ENCODE measurements at places on chromosomes 1 and 21. TPM values are rescaled to one million over a fixed set of nuclear protein-coding genes. Genes with fewer than 3 reads are reported as not detected.

ATP6V1G3 gene
- total RNA-seq: not detected

- no peaks in the 10 kb centered on the region for H3K36me3 ChIP-seq
- no peak overlapping the region for H3K27ac ChIP-seq
- no peak for DNase-seq
- no peak overlapping the region for H3K4me3 ChIP-seq
- no peaks in the 10 kb centered on the region for H3K27me3 ChIP-seq
Measured at GRCh38 chr1:61956784-61957183, 214.5 kb downstream of the PATJ start.

CTSE gene
- total RNA-seq: 0.20 TPM

DNA sequence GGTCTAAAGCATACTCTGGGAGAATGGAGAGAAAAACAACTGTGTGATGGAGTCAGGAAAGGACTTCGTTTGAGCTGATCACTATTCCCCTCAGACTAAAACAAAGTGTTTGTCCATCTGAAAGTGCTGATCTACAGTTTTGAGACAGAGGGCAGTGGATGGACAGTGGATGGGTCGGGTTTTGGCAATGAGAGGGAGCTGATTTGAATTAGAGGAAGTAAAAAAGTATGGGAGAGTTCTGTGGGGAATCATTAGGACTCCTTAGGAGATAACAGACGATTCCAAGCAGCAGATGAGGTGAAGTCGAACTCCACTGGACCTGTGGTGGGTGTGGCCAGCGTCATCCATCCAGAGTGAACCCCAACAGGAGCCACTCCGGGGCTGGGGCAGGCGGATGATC lies 62.3 kb downstream of the PTGS2 start:
- no peaks in the 10 kb centered on the region for H3K27me3 ChIP-seq
- H3K36me3 ChIP-seq: no peaks in the 10 kb centered on the region
- no peak for DNase-seq
- H3K27ac ChIP-seq: no peak overlapping the region
- H3K4me1 ChIP-seq: peaks cover 26% of the 10 kb centered on the region

SDHB gene
- total RNA-seq: 57.6 TPM

MROH9 gene
- total RNA-seq: not detected

DNA sequence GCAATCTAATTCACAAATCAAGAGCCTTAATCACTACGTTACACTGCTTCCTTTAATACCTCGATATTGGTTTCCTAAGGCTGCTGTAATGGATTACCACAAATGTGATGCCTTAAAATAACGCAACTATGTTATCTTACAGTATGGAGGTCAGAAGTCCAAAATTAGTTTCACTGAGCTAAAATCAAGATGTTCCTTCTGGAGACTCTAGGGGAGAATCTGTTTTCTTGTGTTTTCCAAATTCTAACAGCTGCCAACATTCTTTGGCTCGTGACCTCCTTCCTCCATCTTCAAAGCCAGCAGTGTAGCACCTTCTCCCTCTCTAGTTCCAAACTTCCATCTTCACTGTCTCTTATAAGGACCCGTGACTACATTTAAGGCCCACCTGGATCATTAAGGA lies 335.0 kb upstream of the NFIA start:
- H3K27me3 ChIP-seq: no peaks in the 10 kb centered on the region
- no peaks in the 10 kb centered on the region for H3K4me1 ChIP-seq
- no peak overlapping the region for H3K4me3 ChIP-seq
- H3K36me3 ChIP-seq: no peaks in the 10 kb centered on the region

DNA sequence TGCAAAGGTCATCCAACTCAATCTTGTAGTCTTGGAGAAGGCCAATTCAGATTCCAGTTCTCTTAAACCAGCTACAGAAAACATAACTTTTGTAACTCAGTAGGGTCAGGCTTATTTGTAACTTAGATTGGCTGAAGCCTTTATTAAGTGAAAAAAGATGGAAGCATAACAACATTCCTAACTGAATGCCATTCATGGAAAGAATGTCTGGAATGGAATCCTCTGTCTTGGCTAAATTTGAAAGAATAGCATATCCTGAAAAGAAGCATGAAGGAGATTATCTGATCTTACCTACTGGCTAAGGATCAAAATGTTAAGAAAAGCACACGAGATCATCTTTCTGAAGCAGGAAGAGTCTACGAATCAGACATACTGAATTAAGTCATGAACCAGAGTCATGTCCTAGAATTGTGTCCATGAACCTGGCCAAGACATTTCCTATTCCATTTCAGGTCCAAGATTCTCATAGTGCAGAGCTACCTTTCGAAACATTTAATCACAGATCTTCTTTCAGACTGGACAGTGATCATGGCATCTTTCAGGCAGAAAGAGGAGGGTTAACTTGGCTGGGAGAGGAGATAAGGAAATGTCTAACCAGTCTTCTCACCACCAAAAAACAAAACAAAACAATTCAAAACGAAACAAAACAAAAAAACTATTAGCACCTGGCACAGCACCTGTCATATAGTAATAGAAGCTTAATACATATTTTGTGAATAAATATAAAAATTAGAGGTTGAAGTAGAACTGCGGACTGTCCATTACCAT lies 75.6 kb downstream of the XCL2 start:
- peaks cover 29% of the 10 kb centered on the region for H3K4me1 ChIP-seq
- peak overlapping the region; percentile 55 for H3K27ac ChIP-seq
- no peak for DNase-seq
- no peaks in the 10 kb centered on the region for H3K36me3 ChIP-seq
- no peak overlapping the region for H3K4me3 ChIP-seq

GRCh38 chr1:7046891-7047290 lies 261.6 kb downstream of the CAMTA1 start:
- no peaks in the 10 kb centered on the region for H3K36me3 ChIP-seq
- H3K4me1 ChIP-seq: no peaks in the 10 kb centered on the region
- no peak overlapping the region for H3K4me3 ChIP-seq

GRCh38 chr21:33896691-33897090 lies 18.9 kb downstream of the ATP5PO start:
- no peak overlapping the region for H3K4me3 ChIP-seq
- peaks cover 11% of the 10 kb centered on the region for H3K4me1 ChIP-seq
- DNase-seq: no peak
- peaks cover 5% of the 10 kb centered on the region for H3K36me3 ChIP-seq
- no peaks in the 10 kb centered on the region for H3K27me3 ChIP-seq

FAM163A gene
- total RNA-seq: 0.25 TPM

CLCA1 gene
- total RNA-seq: not detected

AHDC1 gene
- 26.4 TPM for total RNA-seq

TMIGD3 gene
- total RNA-seq: not detected

- no peaks in the 10 kb centered on the region for H3K36me3 ChIP-seq
- DNase-seq: no peak
- H3K4me3 ChIP-seq: no peak overlapping the region
- no peaks in the 10 kb centered on the region for H3K4me1 ChIP-seq
Measured at GRCh38 chr21:43992121-43992520, 20.0 kb upstream of the TRAPPC10 start.

DNA sequence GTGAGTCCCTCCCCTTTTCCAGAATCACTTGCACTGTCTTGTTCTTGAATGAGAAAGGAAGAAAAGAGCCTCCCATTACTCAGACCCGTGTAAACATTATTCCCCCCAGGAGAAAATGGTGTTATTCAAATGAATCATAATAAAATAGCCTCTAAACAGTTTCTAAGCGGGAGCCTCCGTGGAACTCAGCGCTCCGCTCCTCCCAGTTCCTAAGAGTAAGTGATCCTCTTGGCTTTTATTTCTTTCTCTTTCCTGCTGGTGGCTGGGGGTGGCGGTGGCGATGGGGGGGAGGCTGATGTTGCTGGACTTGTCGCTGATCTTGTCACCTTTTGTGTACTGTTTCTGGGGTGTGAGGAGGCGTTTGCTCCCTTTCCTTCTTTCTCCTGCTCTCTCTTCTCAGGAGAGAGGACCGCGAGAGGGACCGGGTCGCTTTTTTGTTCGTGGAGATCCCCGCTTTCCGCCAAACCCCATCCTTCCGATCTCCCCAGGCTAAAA lies 781 bp downstream of the PROX1 start:
- H3K4me3 ChIP-seq: peak overlapping the region; percentile 31
- peaks cover 4% of the 10 kb centered on the region for H3K4me1 ChIP-seq
- peaks cover 63% of the 10 kb centered on the region for H3K27me3 ChIP-seq

- no peaks in the 10 kb centered on the region for H3K27me3 ChIP-seq
- H3K4me3 ChIP-seq: no peak overlapping the region
- no peak overlapping the region for H3K27ac ChIP-seq
- H3K36me3 ChIP-seq: no peaks in the 10 kb centered on the region
Measured at GRCh38 chr1:230332575-230333066, 93.5 kb downstream of the PGBD5 start.

GRCh38 chr1:47684518-47684917 lies 246.7 kb downstream of the FOXD2 start:
- H3K4me3 ChIP-seq: no peak overlapping the region
- no peaks in the 10 kb centered on the region for H3K36me3 ChIP-seq
- H3K27ac ChIP-seq: no peak overlapping the region

TAF1A gene
- 13.8 TPM for total RNA-seq

MAN1A2 gene
- 64.4 TPM for total RNA-seq

SOD1 gene
- total RNA-seq: 143 TPM

GRCh38 chr21:41216486-41216885 lies 48.5 kb downstream of the BACE2 start:
- DNase-seq: no peak
- H3K36me3 ChIP-seq: no peaks in the 10 kb centered on the region
- H3K4me3 ChIP-seq: no peak overlapping the region
- H3K4me1 ChIP-seq: no peaks in the 10 kb centered on the region
- H3K27me3 ChIP-seq: peaks cover 23% of the 10 kb centered on the region

DNA sequence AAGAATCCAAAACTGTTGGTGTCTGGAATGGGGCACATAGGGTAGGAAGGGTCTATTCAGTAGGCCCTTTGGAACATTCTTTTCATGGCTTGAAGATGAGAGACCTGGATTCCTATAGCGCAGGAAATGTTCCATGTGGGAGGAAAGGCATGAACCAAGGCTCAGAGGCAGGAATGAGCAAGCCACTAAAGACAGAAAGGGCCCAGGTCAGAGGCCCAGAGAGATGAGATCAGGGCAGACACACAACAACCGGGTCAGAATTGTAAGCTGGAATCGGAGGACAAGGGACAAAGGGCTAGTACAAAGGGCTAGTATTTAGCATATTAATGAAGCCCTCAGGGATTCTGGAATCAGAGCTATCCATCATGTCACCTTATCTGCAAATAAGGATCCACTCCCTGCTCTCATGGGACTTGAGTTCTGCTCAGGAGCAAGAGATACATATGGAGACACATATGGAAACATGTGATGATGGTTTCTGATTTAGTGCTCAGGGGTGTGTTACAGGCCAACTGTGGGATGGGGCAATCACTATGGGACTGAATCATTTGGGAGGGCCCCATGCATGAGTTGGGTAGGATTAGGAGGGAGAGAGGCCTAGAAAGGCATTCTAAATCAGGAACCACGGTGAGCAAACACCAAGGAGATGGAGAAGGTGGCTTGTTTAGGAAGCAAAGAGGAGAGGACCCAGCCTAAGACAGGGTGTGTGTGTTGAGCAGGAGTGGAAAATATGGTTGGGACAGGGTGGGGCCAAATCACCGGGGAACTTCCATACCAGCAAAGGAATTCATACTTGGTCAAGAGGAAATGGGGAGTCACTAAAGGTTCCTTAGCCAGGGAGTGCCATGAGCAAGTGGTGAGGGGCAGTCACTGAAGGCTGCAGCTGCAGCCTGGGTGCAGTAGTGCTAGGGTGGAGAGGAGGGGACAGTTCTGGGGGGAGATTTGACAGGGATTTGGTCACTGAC lies 8.6 kb downstream of the NECTIN4 start:
- H3K4me1 ChIP-seq: no peaks in the 10 kb centered on the region
- H3K4me3 ChIP-seq: no peak overlapping the region
- no peaks in the 10 kb centered on the region for H3K36me3 ChIP-seq
- H3K27ac ChIP-seq: no peak overlapping the region

FCER1G gene
- 3.5 TPM for total RNA-seq

DNA sequence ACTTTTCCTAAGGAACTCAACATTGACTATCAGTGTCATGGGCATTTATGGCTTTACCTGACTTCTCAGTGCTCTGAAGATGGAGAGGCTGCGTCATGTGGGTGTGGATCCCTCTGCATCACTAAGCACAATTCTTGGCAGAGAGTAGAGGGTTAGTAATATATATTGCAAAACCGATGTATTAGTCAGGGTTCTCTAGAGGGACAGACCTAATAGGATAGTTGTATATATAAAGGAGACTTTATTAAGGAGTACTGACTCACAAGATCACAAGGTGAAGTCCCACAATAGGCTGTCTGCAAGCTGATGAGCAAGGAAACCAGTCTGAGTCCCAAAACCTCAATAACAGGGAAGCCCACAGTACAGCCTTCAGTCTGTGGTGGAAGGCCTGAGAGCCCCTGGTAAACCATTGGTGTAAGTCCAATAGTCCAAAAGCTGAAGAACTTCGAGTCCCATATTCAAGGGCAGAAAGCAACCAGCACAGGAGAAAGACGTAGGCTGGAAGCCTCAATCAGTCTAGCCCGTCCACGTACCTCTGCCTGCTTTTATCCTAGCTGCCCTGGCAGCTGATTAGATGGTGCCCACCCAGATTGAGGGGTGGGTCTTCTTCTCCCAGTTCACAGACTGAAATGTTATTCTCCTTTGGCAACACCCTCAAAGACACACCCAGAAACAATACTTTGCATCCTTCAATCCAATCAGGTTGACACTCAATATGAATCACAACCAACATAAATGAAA lies 159.7 kb upstream of the NRIP1 start:
- no peaks in the 10 kb centered on the region for H3K4me1 ChIP-seq
- H3K4me3 ChIP-seq: no peak overlapping the region
- H3K27ac ChIP-seq: no peak overlapping the region
- no peaks in the 10 kb centered on the region for H3K27me3 ChIP-seq
- no peak for DNase-seq

GRCh38 chr1:5740865-5741860 lies 251.1 kb downstream of the NPHP4 start:
- H3K4me3 ChIP-seq: no peak overlapping the region
- peaks cover 56% of the 10 kb centered on the region for H3K27me3 ChIP-seq
- H3K4me1 ChIP-seq: peaks cover 20% of the 10 kb centered on the region
- no peaks in the 10 kb centered on the region for H3K36me3 ChIP-seq
- DNase-seq: no peak

DNA sequence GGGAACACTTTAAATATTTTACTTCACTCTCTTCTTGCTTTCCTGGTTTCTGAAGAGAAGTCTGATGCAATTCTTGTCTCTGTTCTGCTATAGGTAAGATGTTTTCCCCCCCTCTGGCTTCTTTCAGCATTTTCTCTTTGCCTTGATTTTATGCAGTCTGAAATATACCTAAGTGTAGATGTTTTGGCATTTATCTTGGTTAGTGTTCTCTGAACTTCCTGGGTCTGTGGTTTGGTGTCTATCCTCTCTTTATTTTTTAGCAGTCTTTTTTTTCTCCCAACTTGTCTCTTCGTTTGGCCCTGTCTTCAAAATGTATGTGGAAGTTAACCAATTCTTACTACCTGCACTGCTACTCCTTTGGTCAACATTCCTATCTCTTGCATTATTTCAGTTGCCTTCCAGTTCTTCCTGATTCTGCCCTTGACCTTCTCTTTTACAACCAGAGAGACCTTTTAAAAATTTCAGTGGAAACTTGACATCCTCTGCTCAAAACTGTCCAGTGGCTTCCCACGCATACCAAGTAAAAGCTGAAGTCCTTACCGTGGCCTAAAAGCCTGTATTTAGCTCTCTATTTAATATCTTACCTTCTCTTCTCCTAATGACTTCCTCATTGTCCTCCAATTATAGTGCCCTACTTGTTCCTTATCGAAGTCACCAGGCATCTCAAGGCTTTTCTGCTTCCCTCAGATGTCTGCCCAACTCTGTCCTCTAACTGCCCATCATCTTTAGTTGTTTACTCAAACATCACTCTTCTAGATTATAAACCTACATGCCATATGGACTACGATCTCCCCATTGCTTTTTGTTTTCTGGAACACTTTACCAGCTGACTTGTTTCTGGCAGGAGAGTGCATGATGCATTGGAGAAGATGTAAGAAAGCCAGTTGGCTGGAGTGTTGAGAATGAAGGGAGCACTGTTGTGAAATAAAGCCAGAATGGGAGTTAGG lies 40.9 kb downstream of the RAP1A start:
- no peaks in the 10 kb centered on the region for H3K27me3 ChIP-seq
- peak overlapping the region; percentile 17 for H3K27ac ChIP-seq
- DNase-seq: no peak
- H3K4me3 ChIP-seq: peak overlapping the region; percentile 15
- peaks cover 25% of the 10 kb centered on the region for H3K4me1 ChIP-seq

Measured in T-cell (primary cell).